ENCODE measurements at places on chromosomes 6 and 20.

DNA sequence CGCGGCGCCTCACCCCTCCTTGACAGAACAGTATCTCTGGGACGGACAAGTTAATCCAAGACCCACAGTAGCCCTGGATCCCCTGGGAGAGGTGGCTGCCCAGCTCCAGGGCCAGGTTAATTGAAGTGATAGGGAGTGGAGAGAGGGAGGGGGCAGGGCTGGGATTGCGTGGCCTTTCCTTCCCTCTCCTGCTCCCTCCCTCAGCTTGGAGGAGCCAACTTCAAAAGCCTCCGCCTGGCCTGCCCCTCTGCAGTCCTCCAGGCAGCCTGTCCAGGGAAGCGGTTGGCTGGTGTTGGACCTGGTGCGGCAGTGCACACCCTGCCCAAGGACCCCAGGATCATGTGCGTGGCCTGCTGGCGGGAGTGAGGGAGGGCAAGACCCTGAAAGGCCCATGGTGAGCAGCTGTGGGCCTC, at the start of gene C20orf204:
Gene C20orf204 (plus strand): TSS at position 250 of the 413 bp plus-strand sequence. CDS start 142 bp downstream, at position 392.
- DNase-seq: no peak

DNA sequence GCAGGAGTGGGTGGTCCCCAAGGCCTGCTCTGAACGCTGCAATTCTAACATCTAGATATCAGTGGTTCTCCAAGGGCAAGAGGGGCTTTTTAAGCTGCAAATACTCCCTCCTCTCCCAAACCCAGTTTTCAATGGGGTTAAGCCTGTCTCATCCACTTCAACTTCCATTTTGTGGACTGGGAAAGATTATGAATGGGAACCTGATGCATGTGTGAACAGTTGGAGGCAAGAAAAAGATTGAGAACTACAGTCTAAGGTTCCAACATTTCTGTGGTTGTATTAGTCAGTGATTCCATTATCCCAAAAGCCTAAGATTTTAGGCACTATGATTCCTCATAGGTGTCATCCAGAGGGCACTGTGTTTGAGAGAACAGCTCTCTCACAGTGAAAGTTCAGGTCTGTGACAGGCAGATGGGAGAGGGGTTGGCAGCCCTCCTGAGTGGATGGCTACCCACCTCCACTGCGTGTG, 53.7 kb downstream of the HNF4A start:
- peak; percentile 70 for DNase-seq

DNA sequence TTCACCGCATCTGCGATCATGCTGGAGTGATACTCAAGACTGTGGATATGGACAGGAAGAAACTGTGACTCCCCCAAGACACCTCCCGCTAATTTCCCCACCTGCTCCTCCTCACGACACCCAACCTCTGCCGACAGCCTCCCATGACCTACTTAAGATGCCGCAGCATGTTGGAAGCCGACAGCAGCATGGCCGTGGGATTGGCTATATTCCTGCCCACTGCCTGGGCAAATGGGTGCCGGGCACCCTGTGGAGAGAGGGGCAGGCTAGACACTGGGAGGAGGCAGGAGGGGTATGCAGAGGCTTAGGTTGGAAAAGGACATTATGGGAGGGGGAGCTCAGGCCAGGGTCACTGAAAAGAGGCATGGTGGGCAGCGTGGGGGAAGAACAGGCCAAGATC, 4.5 kb downstream of the IDH3B start:
- DNase-seq: no peak

- DNase-seq: no peak
These were observed 36.7 kb downstream of the MAN1A1 start for GRCh38 chr6:119312875-119313338.

GRCh38 chr20:45465491-45466266, 3.9 kb upstream of the WFDC2 start:
- DNase-seq: no peak

GRCh38 chr6:53035549-53036213, 29.5 kb upstream of the FBXO9 start:
- DNase-seq: no peak

GRCh38 chr20:58790454-58790853, 60.2 kb downstream of the GNAS-AS1 start:
- DNase-seq: no peak

DNA sequence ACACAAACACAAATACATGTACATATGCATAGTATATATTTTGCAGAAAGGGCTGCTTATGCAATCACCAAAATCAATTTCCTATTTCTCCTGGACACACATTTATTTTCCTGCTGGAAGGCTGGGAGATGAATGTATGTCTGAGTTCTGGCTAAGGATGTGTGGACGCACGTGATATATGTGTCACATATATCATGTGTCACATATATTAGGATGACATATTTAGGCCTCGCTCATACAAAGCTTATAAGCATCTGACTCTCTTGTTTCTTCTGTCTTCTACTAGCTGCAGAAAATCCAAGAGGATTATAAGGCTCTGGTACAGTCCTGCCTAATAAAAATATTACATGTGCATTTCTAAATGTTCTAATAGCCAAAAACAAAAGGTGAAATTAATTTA, 47.2 kb upstream of the TFAP2D start:
- DNase-seq: no peak

DNA sequence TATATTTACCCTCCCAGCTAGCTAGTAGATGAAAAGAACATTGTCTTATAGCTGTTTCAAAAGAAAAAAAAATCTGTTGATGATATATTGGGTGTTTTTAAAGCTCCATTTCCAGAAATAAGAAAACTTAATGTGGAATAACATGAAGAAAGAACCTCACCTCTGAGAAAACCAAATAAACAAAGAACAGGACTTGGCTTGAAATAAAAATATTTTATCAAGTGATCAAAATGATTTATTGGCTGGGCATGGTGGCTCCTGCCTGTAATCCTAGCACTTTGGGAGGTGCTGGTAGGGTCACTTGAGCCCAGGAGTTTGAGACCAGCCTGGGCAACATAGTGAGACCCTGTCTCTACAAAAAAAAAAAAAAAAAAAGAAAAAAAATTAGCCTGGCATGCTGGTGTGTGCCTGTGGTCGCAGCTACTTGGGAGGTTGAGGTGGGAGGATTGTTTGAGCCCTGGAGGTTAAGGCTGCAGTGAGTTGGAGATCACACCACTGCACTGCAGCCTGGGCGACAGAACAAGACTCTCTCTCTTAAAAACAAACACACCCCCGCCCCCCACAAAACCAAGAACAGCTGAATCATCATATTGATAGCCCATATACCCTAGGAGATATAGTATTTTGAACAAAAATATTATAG, 7.9 kb downstream of the RNF24 start:
- no peak for DNase-seq

DNA sequence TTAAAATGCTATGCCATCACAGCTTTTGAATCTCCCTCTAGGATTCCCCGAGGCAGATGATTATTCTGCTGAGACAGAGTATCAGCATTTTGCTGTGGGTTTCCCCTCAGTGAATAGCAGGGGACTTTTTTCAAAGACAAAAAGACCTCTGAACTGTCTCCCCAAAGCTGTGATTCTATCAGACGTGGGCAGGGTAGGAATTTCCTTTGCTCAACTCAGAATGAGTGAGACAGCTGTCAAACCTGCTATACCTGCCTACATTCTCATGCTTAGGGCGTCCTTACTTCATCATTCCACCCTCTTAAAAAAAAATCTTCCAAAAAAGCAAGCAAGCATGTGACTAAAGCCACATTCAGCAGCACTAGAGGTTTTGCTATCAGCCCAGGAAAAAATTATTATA, 147.6 kb upstream of the FAM83B start:
- DNase-seq: no peak

DNA sequence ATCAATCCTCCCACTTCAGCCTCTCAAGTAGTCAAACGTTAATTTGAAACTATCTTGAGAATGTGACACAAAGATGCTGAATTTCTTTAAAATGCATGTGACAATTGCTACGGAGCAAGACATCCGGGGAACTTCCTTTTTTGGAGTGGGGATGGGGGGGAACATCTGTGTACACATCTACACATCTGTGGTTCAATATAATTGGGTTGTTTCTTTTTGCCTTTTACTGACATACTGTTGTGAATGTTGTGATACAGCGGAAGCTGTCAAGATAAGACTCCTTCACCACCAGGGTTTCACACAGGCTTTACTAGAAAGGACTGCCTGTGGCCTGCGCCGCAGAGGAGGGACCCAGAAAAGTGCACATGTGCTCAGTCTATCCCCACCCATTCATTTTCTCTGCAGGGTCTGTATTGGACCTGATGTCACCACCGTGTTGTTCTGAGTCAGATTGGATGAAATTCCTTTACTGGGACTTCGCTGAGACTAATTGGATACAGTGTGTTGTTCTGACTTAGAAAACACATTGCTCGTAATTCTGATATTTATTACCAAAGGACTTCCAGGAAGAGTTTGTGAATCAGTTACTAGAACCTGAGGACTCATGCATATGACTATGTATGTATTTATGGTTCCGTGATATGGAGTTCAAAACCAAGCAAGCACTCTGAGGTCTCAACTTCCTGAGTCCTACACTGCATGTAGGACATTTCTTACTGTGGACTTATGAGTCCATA, 98.7 kb upstream of the SGK1 start:
- DNase-seq: peak; percentile 47

DNA sequence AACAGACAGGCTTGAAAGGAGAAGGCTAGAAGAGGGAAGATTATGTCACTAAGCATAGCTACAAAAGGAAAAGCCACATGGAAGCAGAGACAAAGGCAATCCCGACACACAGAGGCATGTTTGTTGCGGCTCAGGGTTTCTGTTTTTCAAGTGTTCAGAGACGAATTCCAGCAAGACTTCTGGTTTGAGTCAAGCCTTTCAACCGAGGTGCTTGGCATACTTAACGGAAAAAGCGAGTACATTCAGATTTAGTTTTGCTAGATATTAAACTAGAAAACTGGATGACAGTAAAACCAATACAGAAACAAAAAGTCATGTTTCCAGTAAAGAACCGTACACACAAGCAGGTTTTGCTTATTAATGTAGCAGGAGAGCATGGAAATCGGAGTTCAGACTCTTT, 27.2 kb downstream of the MCUR1 start:
- DNase-seq: peak; percentile 69

- DNase-seq: no peak
These were observed 693 bp downstream of the HLA-F start for GRCh38 chr6:29723666-29724588.

Data from astrocyte of the spinal cord (primary cell).